ENCODE measurements at places on chromosomes 7 and 10.

DNA sequence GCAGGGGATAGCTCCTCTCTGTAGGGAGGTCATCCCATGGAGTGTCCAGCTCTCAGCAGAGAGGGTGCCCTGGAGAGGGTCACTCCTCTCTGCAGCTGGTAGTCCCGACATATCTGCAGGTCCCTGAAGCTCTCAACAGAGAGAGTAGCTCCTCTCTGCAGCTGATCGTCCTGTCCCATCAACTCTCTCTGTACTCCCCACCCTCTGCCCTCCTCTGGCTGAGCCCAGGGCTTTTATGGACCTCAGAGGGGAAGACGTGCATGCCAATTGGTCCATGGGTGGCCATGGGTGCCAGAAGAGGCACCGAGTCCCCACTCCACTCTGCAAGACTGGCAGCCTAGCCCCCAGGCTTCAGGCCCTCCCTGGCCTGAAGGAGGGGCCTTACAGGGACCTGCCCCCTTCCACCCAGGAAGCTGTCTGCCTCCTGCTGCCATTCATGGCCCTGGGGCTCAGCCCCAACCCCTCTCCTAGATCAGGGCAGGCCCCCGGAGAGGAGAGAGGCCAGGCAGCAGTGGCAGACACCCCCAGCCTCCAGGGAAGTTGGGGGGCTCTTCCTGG is 9.0 kb upstream of the BLVRA start:
- no peak for DNase-seq

DNA sequence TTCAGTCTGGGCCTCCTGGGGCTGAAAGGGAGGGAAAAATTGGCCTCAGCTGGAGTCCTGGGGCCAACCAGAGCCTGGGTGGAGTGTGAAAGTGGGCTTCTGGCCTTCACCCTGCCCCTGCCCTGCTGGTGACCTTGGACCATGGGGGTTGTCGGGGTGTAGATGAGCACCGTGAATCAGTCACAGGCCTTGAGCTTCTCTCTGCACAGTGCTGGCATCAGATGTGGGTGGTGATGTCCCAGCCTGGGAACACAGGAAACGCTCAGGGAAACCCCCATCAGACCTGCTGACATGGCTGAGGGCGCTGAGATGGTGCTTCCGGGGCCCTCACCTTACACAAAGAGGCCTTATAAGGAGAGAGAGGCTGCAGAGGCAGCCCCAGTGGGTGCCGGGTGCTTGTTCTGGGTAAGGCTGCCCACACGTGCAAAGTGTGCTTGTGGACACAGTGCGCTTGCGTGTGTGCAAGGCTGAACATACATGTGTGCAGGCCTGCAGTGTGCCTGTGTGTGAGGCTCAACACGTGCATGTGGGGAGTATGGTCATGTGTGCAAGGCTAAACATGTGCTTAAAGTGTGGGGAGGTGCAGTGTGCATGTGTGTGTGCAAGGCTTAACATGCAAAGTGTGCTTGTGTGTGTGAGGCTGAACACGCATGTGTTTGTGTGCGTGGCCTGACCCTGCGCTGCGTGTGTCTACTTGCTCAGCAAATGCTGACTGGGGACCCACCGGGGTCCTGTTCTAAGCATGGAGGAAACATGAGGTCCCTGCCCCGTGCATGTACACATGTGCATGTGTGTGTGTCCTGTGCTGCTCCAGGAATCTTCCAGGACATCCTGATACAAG is 6.5 kb downstream of the ARPC1B start:
- DNase-seq = no peak

- DNase-seq = no peak
These were observed 614.2 kb upstream of the FOXK1 start for GRCh38 chr7:4067874-4068273.

GRCh38 chr7:157652161-157652953 is 315.6 kb downstream of the DNAJB6 start:
- DNase-seq = no peak

GRCh38 chr10:126252884-126253610 is 135.2 kb downstream of the ADAM12 start:
- peak; percentile 41 for DNase-seq

DNA sequence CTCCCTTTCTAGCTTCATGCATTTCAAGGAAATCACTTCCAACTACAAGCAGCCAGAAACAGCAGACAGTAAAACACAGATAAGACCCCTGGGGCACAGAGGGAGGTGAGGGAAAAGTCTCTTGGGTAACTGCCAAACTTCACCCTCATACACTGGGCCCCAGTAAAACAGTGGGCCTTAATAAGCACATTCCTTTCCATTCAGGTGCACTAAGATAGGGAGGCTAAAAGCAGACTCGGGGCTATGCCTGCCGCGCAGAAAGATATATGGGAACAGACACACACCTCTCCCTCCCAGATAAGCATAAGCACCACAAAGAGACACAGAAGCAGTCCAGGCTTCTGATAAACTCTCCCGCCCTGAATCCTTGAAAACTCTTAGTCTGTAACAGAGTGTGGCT is 117.0 kb downstream of the TYW1B start:
- no peak for DNase-seq

GRCh38 chr7:111561654-111561903 is 713 bp downstream of the IMMP2L start:
- DNase-seq = no peak

GRCh38 chr10:8312079-8312478 is 257.6 kb downstream of the GATA3 start:
- DNase-seq = no peak

- no peak for DNase-seq
These were observed 62.5 kb downstream of the R3HCC1L start for GRCh38 chr10:98196985-98197384.

GRCh38 chr10:16886031-16886430 is 68.8 kb upstream of the RSU1 start:
- DNase-seq = no peak

DNA sequence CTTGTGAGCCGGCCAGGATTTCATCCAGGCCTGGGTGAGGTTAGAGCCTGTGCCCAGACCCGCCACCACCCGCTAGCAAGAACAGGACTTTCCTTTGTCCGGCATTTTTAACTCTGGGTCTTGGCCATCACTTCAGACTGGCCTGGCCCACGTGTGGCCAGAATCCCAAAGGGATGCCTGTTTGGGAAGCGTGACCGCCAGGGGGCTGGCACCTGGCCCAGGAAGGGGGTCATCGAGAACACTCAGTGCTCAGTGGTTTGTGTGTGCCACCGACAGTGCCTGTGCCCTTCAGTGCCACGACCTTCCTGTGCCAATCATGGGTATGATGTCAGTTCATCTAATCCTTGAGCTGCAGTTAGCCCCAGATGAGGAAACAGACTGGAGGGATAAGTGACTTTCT is 85.0 kb downstream of the ZMIZ1 start:
- DNase-seq = no peak

DNA sequence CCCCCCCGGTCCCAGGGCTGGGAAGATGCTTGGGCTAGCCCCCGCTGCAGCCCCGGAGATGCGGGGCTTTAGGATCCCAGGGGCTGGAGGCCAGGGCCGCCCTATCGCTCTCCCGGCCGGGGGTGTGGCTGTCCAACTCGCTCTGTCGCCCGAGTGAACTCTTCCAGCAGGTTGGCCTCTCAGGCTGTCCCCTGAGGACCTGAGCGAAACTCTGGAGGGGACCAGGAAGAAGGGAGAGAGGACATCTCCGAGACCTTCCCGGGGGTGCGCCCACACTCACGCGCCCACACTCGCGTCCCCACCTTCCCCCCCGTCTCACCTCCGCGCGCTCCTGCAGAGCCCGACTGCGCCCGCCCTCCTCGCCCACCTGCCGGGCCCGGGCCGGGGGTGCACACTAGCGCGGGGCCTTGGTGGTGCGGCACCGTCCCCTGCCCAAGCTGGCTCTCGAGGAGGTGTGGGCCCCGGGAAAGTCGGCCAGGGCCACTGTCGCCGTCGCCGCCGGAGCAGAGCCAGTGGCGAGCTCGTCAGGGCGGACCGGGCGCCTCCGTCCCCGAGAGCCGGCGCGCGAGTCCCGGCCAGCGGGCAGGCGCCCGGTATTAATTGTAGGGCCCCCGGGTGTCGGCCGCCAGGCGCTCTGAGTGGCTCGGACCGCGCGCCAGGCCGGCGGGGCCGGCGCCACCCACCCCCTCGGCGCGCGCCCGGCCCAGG is 101.7 kb upstream of the SVIL start:
- DNase-seq = peak; percentile 54

DNA sequence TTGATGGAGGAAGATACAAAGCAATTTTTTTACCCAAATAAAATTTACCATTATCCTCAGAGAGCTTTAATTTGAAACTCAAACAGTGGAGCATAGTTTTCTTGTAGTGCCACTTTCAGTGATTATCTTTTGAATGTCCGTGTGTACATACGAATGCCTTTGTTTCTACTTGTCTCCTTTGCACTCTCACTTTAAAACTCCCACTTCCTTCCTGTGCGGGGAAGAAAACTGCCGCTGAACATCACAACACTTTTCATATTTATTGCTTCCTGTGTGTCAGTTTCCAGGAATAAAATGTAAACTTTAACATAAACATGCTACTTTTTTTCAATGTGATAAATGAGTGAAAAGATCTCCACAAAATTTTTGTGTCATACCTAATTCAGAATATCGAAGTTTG is 102.4 kb downstream of the SEMA3A start:
- DNase-seq = no peak

DNA sequence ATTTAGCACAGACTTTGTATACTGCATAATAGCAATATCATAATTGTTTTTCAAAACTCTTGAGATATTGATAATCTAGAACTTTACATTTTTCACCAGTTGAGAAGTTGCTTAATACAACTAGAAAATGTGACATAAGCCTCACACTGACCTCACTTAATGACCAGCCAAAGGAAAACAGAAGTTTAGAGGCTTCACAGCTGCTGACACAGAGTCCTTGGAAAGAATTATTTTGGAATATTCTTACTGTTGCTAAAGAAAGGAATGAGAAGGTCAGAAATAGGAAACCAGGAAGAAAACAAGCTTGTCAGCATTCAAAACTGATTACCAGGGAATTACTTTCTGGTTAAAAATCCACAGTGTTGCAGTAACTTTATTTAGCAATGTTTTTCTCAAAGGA is 35.5 kb upstream of the WASL start:
- DNase-seq = no peak

GRCh38 chr10:127158662-127159061 is 37.7 kb downstream of the INSYN2A start:
- no peak for DNase-seq

- DNase-seq = no peak
These were observed 47.4 kb downstream of the ALOX5 start for GRCh38 chr10:45421221-45422097.

DNA sequence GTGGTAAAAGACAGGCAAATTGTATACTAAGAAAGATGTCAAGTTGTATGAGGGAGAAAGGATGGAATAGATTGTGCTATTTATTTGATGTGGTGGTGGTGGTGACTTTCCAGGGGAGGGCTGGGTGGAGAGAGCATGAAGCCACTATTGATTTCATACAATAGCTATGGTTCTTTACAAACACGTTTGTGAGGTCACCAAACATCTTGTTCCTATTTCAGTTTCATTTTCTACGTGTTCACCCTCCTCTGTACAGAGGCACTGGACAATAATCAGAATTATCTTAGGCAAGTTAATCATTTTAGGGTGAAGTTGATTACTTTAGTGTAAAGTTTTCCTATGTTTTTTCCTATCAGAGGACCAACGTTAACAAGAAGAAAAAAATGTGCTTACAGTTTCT is 10.3 kb upstream of the CNTNAP2 start:
- DNase-seq = no peak

DNA sequence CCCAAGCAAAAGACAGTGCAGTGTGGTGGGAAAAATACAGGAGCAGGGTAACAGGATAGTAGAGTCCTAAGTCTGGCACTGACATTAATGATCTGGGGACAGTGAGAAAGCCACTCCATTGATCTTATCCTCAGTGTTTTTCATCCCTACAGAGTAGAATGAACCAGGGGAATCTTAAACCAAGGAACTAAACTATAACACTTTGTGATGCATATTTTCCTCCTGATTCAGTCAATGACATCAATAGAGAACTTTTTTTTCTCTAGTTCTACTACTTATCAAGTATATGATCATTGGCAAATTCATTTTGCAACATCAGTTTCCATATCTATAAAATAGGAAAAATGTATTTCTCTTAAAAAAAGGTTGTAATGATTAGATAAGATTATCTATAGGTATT is 151.1 kb downstream of the TMEM26 start:
- DNase-seq = no peak

DNA sequence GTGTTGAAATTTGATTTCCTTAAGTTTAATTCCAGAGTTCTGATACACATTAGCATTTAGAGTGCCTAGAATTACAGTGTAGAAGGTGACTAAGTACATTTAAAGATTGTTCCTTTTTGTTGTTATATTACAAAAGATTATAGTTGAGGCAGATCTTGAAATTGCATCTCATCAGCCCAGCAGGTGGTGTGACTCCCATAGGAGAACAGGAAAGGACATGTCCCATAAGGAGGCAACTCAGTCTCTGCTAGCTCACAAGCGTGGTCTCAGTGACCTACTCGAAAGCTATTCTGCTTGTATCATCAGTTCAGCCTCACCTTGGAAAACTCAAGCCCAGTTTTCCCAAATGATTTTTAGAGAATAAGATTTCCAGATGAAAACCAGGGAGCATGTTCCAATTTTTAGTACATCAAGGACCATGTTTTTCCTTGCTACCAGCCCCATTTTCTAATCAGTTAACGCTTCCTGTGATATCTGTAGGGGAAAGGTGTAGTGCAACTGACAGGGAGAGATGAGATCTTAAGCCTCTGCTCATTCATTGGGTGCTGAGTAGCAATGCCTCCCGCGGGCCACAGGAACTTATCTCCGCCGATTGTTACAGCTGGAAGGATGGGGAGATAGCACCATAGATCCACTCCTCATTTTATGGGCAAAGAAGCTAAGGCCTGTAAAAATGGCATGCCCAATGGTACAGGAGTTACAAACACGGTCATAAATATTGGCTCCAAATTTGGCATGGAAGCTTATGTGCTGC is 1.1 kb upstream of the GNAI1 start:
- DNase-seq = peak; percentile 42

GRCh38 chr7:4108951-4109350 is 573.1 kb upstream of the FOXK1 start:
- DNase-seq = no peak

DNA sequence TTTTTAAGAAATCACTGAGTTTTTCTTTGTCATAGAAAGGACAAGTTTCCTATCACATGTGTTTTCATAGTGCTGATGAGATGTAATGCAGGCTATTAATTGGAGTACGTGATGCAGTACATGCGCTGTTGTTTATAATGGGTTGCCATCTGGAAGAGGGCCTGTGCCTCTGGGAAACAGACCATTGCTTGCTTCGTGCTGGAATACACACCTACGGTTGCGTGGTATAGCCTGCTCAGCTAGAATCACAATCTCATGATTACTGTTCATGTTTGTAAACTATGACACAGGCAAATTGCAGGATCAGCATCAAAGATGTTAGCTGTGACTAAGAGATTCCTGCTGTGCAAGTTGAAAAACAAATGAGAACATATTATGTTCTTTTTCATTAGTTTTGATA is 107.2 kb upstream of the STEAP1B start:
- DNase-seq = no peak

GRCh38 chr7:86320889-86321288 is 322.8 kb upstream of the GRM3 start:
- DNase-seq = no peak

DNA sequence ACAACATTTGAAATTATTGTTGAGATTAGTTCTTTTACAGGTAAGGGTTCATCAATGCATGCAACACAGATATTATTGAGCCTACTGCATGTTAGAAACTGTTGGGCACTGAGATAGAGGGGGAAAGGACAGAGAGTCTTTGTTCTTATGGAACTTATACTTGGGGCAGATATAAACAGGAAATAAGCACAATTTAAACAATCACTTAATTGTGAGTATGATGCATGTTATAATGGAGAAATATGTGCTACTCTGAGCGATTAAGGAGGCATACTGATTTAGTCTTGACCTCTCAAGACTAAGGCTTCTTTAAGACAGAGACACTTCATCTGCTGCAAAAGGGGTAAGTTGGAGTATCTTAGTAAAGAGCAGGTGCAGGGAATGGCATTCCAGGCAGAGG is 593.3 kb downstream of the CCSER2 start:
- no peak for DNase-seq
